Urinary bladder (tissue), 4 donors: ENCODE measurements at places on chromosomes 12 and 14.
A peak's percentile ranks its signal among the peaks of the same experiment; 100 is the strongest.

DNA sequence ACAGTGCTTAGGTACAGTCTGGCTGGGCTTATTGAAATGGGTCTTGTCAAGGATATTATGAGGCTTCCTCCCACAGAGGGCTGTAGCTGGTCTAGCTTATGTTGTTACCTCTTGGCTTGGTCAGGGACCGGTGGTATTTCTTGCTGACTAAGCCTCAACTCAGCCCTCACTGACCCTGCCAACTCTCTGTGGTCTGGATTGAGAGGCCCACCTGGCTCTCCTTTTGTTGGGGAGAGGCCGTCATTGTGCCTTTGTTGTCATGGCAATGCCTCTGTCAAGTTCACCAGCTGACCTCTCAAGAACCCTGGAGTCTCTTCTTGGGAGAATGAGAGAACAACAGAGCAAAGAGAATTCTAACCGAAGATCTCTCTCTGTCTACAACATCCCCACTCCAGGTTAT is 245.6 kb upstream of the NPAS3 start:
- no peak for DNase-seq

DNA sequence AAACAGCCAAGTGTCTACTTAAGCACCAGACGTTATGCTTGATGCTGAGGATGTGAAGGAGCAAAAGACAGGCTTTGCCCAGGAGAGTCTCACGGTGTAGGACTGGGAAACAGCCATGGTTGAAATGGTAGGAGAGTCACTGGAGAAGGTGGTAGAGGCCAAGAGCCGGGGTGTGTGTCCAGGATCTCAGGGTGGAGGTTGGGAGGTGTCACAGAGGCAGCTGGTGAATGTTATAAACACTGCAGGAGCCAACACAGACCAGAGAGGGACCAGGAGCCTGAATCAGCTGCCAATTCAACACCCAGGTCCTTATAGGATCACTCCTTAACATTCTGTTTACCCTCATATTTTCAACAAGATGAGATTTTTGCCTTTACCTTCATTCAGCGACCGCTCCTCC is 7.5 kb downstream of the NID2 start:
- DNase-seq = no peak

- no peak for DNase-seq
These were observed 165.1 kb upstream of the AMIGO2 start for GRCh38 chr12:47244835-47245234.

DNA sequence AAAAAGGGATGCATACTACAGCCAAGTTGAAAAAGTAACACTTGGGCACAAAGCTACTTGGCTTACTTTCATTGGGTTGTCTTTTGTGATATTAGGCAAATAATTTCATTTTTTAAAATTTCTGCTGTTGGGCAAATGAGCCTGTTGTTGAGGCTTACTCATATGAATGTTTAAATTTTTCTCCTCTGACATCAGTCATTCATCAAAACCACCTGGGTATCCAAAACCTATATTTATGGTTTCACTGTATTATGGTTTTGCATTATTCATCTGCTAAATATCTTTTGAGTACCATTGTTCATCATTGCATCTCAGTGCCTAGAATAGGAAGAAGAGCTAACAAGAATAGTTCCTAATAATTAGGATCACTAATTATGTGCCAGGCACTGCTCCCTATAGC is 28.1 kb downstream of the DYRK2 start:
- no peak for DNase-seq

GRCh38 chr14:29741909-29742401 is 185.7 kb downstream of the PRKD1 start:
- DNase-seq = no peak

GRCh38 chr12:47870175-47870781 is 34.5 kb downstream of the VDR start:
- DNase-seq = no peak

- DNase-seq = no peak
These were observed 368.6 kb downstream of the DAD1 start for GRCh38 chr14:22220427-22220826.

- DNase-seq = no peak
These were observed 107.9 kb upstream of the BCL2L14 start for GRCh38 chr12:11962860-11963259.

DNA sequence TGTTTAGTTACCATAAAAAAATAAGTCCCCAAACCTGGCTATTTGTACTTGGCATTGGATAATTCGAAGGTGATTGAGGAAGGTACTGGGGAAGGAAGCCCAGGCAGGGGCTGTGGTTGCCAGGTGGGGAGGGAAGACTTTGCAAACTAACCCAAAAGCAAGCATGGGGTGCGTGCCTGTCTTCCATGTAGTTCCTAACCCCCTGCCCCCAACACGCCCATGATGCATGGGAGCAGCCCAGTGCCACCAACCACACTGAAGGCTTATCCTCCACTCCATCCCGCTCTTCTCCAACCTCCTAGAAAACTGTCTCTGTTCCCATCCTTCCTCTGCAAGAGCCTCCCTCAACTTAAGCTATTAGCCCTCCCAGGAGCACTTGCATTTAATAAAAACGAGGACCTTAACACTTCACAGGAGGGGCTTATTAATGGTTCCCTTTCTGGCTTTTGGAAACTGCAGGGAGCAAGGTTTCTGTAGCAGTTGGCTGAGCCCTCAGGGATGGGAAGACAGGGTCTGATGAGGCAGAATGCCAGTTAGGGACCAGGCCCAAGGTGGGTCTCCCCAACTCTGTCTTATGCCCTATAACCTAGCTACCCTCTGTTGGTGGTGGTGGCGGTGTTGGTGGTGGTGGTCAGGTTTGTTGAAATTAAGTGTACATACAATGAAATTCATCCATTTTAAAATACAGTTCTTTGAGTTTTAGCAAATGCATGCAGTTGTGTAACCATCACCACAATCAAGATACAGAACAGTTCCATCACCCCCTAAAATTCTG is 96.0 kb downstream of the ZFP36L1 start:
- no peak for DNase-seq

DNA sequence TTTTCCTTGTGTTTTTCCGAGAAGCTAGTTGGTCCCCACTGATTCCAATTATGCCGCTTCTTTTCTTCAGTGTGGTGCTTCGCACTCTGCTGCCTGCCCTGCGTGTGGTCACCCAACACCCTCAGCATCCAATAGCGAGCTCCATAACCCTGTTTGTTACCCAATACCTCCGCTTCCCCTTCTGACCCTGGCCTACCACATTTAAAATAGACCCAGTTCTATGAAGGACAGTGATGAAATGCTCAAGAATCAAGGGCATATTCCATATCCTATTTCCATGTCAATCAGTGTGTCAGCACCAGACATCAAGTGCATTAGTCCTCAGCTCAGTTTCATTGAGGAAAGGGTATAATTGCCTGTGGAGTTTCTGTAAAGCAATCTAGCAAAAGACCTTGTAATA is 9.5 kb downstream of the NDRG2 start:
- no peak for DNase-seq

- DNase-seq = no peak
These were observed 2.9 kb upstream of the CLMN start for GRCh38 chr14:95322651-95323050.

DNA sequence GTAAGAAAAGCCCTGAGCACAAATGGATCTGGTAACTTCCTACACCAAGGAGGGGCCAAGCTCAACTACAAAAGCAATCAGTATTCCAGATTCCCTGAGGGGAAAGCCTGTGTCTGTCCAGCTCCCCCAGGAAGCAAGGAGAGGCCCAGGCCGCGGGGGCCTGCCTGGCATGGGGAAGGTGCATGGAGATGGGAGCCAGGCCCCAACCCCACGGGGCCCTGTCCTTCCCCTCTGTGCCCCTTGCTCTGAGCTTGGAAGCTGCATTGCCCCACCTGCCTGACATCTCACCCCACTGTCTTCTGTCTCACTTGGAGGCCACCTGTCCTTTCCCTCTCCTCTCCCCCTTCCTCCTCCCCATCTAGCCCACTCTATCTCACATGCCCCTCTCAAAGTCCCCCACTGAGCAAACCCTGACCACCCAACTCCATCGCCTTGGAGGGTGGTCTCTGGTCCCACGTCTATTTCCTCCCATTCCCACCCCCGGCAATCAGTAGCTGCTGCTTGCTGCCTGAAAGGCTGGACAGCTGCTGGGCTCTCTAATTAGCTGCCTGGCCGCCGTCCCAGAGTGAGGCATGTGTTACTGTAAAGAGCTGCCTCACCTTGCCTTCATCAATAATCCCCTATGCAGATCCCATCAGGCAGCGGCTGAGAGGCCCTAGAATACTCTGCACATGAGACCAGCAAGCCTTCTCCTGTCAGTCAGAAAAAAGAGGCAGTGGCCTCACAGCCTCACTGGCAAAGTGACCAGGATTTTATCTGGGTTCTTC is 3.4 kb upstream of the TMEM229B start:
- DNase-seq = no peak

GRCh38 chr12:93621986-93622385 is 49.5 kb downstream of the SOCS2 start:
- no peak for DNase-seq

DNA sequence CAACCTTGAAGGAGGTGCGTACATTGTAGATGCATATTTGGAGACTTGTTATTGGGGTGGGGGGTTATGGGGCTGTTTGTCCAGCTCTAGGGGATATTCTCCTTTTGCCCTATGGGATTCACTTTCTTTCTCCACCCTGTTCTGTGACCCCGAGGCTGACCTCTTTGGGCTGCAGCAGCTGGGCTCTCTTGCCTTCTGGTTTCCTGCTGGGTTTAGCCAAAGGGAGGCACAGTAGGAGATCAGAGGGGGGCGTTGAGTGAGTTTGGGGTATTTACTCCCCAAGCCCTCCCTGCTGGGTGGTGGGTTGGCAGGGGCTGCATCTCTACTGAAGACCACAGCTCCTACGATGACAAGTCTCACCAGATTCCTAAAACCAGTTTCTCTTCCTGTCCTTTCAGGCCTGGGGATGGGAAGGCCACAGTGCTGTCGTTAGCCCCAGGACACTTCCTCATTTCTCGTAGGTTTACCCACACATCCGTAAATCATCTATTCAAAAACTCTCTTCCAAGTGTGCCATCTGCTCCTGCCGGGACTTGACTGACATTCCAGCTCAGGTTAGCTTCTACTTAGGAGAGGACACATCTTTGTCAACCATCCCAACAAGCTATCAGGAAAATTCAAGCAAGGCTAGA is 127.1 kb downstream of the TMEM30B start:
- no peak for DNase-seq

GRCh38 chr12:112599871-112600270 is 181.1 kb downstream of the PTPN11 start:
- DNase-seq = no peak

DNA sequence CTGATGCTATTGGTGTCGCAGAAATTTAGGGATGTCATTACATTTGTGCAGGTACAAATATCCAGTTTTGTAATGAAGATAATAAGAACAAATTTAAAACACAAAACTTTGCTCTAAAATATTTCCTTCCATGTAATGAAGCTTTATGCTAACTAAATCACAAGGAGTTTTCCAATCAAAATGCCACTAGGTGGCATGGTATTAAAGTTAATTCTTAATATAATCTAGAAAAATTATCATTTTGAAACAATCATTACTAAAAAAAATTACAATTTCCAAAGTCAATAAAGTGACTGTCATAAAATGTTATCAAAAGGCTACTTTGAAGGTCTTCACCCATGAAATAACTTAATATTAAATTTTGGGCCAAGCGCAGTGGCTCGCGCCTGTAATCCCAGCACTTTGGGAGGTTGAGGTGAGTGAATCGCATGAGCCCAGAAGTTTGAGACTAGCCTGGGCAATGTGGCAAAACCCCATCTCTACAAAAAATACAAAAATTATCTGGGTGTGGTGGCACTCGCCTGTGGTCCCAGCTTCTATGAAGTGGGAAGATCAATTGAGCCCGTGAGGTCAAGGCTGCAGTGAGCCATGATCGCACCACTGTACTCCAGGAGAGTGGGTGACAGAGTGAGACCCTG is 77.4 kb downstream of the KIF21A start:
- DNase-seq = no peak

DNA sequence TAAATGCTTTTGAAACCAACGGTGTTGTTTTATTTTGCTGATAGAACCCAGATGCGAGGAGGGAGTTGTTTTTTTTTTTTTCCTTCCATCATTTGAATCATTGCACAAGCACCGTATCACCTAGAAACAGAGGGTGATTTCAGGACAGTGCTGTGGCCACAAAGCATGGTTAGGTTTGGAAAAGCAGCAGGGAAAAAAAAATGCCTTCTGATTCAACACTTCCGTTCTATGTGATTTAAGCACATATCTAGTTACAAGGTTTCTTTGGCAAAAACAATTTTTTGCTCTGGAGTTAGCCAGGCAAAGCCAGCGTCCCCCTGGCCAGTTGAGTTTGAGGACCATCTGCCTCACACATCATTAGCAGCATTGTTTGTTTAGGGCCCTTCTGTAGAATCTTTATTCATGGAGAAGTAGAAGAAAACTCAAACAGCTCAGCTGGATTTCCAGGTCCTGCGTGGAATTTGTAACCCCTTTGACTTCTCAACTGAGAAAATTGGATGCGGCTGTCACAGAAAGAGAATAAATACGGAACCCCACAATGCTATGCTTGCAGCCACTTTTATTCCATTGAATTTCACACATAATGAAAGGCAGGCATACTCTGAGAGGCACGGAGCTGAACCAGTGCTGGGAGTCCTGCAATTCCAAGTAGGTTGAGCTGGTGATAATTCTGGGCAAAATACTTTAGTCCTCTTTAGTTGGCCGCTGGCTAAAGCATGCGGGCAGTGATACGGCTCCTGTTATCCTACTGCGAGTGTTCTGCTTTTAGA is 17.0 kb upstream of the WNT5B start:
- no peak for DNase-seq

GRCh38 chr14:63867933-63868921 is 15.4 kb downstream of the SYNE2 start:
- DNase-seq = no peak

GRCh38 chr12:14841761-14842160 is 1.6 kb downstream of the ART4 start:
- DNase-seq = no peak

- no peak for DNase-seq
These were observed 191.6 kb upstream of the NUDT4 start for GRCh38 chr12:93186131-93186530.

GRCh38 chr14:55129086-55129427 is at the start of gene LGALS3:
Gene LGALS3, plus strand, starts transcription at chr14:55129252. Its CDS starts 8,122 bp downstream, at chr14:55137374.
- no peak for DNase-seq

GRCh38 chr12:5803532-5803931 is 141.5 kb downstream of the ANO2 start:
- no peak for DNase-seq

- DNase-seq = no peak
These were observed 125.0 kb downstream of the PTPN11 start for GRCh38 chr12:112543751-112544150.

GRCh38 chr14:35122696-35123387 is 490 bp downstream of the PRORP start:
- peak; percentile 45 for DNase-seq

GRCh38 chr12:103138538-103138937 is 181.1 kb downstream of the ASCL1 start:
- DNase-seq = no peak

DNA sequence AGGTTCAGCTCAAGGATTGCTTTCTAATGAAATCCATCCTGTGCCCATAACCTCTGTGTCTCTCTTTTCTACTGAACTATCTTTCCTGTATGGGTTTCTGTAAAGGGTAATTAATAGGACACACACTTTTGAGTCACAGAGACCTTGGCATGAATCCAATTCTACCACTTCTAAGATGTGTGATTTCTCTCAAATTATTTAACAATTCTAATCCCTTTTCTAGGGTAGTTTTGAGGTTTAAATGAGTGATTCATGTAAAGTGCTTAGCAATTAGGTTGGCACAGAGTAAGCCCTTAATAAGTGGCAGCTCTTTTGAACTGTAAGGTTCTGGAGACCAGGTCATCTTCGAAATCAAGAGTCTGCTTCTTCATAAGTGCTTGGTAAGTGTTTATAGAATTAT is 202.7 kb downstream of the RASSF9 start:
- no peak for DNase-seq
